Posterior vena cava (tissue), 2 donors: ENCODE measurements at places on chromosomes 13 and 19. TPM values are rescaled to one million over a fixed set of nuclear protein-coding genes. Genes with fewer than 3 reads are reported as not detected.
A peak's percentile ranks its signal among the peaks of the same experiment; 100 is the strongest.

Gene TEAD2
- 31.0 TPM for total RNA-seq

DNA sequence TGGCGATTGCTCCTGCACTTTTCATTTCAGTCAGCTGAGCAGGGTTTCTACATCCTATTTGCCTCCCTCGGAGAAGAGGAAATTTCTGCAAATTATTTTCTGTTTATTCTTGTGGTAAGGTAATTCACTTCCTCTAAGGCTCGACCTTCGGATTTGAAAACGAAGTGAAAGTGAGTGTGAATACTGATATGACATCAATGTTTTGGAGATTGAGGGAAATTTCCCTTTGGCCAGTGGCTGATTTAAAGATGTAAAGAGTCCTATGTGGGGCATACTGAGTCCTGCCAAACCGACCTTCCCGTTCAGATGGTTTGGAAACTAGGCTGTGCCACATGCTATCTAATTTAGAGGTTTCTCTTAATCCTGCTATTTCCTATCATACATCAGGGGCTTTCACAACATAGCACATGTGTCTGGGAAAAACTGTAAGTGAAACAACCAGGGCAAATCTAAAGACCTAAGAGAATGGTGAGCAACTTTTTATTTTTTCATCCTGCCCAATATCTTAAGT is 112.3 kb downstream of the POSTN start:
- no peak for DNase-seq

GRCh38 chr13:42239161-42239560 is 32.8 kb upstream of the AKAP11 start:
- no peak for DNase-seq

Gene FPR3
- 15.0 TPM for total RNA-seq

GRCh38 chr19:50204811-50205675 is 1.6 kb downstream of the MYH14 start:
- DNase-seq: no peak

- no peak for DNase-seq
Measured at GRCh38 chr13:40221460-40222201, 444.8 kb downstream of the FOXO1 start.

GRCh38 chr19:40862785-40863184 is 12.5 kb upstream of the CYP2A6 start:
- no peak for DNase-seq

DNA sequence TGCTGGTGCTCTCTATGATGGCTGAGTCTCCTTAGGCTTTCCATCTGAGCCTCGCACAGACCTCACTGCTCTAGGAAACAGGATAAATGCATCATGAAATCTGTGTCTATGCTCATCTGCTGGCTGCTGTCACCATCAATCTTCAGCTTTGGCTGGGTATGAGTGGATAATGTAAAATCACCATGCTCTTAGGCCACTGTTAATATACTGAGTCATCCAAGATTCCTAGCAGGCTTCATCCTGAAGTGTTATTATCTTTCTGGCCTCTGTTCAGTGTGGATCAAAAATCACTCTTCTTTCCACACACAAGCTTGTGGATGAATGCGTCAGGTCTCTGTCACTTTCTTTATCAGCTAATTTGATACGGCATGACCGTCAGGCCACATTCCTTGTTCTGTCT is 317.4 kb downstream of the NALCN start:
- no peak for DNase-seq

DNA sequence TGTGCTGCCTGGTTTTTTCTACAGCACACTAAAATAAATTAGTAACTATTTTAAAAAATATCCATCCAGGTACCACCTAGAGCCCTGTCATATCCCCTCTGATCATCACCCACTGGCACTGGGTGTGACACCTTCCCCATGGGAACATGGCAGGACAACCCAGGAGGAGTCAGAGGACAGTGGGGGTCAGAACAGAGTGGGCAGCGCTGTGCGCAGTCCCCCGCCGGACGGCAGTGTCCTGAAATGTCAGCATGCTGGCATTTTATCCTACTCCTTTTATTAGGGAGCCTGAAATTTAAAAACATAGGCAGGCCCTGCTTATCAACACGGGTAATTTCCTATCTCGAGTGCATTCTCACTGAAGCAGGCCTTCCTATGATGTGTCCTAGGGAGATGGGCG is 42.1 kb upstream of the GAS6 start:
- no peak for DNase-seq

- DNase-seq: no peak
Measured at GRCh38 chr13:101190337-101190736, 226.0 kb downstream of the NALCN start.

DNA sequence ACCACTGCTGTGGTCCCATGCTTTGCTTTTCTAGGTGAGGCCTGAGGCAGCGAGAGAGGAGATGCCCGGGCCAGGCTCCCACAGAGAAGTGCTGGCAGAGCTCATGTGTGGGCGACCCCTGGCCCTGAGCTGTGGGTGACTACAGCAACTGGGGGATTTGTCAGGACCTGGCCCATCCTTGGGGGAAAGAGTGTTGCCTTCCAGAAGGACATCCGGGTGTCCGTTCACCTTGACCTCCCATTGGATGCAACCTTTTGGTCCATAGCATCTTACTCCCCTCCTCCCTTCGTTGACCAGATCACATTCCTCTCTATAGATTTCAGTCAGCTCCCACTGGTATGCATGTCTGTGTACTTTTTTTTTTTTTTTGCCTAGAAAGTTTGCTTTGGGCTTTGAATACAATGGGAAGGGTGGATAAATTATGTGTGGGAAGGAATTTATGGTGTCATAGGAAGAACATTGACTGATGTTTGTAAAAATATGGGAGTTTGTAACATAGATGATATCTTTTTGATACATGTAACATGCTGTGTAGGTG is 84.2 kb upstream of the RNF113B start:
- no peak for DNase-seq

- DNase-seq: no peak
Measured at GRCh38 chr19:45187421-45188100, 9.0 kb downstream of the BLOC1S3 start.

GRCh38 chr13:31022928-31023530 is 90.6 kb downstream of the TEX26 start:
- DNase-seq: no peak

DNA sequence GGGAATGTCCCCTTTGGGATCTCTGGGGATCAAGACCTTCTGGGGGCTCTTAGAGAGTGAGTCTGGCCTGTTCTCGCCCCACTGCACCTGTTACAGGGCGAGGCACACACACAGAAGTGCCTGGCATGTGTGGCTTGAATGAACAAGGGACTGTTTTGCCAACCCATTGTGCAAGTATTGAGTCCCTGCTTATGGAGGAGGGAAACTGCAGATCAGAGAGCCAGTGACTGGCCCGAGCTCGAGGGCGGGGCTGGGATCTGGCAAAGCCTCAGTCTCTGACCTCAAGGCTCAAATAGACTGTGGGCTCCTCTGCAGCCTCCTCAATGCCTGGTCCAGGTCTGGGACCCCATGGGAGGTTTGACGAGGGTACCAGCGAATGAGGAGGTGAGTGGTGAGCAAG is 5.5 kb downstream of the RAVER1 start:
- DNase-seq: no peak

- no peak for DNase-seq
Measured at GRCh38 chr13:79781829-79782540, 301.0 kb downstream of the NDFIP2 start.

DNA sequence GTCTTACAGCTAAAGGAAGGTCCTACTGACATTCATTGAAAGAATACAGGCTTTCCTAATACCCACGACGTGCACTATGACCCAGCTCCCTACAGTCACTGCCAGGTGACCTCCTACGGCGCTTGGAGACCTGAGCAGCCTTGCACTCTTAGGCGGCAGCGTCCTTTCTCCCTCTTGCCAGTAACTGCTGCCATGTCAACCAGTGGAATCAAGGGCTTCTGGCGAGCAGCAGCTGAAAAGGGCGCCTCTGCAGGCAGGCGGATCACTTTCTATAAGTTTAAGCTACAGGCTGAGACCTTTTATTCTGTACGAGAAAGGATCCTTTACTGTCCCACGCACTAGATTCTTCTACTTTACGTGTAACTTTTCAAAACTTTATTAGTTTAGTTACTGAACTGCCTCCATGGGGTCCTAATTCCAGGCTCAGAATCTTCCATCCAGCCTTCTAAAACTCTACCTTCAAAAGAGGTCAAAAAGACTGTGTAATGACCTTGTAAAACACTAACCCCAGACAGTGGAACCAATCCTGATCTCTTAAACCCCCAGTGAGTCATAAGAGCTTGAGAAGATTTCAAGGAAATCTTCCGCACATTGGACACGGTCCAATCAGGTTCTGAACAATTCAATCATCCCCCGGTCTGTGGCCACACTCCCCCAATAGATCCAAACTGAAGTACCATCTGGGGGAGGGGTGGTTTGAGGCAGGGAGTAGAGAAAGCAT is 1.9 kb downstream of the KCTD12 start:
- DNase-seq: peak; percentile 81

- DNase-seq: no peak
Measured at GRCh38 chr13:108031865-108032264, 183.5 kb downstream of the LIG4 start.

DNA sequence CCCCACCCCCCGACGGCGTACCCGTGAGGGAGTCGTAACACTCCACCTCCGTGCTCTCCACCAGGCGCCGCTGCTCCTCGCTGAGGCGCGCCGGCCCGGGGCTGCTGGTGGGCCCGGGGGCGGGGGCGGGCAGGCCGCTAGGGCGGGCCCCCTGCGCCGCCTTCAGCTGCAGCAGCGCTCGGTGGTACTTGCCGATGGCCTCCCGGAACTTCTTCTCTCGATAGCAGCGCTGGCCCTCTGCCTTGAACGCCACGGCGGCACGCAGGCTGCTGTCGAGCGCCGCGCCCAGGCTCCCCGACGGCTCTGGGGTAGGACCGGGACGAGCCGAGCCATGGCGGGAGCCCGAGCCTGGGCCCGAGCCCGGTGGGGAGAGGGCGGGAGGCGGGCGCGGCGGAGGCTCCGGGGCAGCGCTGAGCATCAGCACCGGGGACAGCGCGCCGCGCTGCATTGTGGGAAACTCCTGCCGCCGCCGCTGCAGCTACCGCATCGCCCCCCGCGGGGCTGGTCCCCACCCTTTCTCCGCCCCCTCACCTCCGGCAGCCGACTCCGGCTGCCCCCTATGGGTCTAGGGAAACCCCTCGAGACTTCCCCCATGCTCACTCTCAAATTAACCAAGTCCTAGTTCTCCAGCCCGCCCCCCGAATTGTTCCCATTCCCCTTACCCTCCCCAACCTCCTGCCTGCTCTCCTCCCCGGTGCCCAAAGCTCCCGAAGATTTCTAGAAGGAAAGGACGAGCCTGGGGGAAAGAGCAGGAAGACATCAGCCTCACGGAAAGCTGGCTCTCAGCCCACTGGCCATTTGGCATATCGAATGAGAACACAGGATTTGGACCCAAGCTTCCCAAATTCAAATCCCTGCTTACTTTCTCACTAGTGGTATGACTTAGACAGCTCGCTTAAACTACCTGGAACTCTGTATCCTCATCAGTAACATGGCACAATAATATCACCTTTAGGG is at the start of gene TTC9B:
TSS of gene TTC9B (minus strand) at position 451 of the 957 bp plus-strand sequence. CDS start at position 448, 3 bp downstream.
- DNase-seq: no peak

- DNase-seq: no peak
Measured at GRCh38 chr13:28889086-28889732, 69.1 kb downstream of the MTUS2 start.

- peak; percentile 94 for DNase-seq
Measured at GRCh38 chr19:51338563-51339312, 3.2 kb downstream of the VSIG10L start.

GRCh38 chr19:18279516-18280246 is 1.7 kb downstream of the JUND start:
- peak; percentile 96 for DNase-seq

DNA sequence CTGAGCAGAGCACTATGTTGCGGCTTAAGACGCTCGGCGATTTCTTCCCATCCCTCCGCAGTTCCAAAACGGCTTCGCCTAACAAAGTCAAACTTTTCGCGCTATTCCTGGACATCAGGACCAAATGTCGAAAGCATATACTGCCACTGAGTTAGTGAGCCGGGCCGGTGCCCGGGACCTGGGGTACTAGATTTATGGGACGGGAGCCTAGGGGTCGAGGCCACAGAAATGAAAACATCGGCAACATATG is 699 bp downstream of the RCBTB2 start:
- DNase-seq: no peak

- no peak for DNase-seq
Measured at GRCh38 chr13:22592515-22592914, 588.3 kb upstream of the SGCG start.

- no peak for DNase-seq
Measured at GRCh38 chr19:19459073-19459472, 53.6 kb downstream of the GATAD2A start.

GRCh38 chr13:40981361-40981760 is 37.8 kb downstream of the ELF1 start:
- DNase-seq: no peak

DNA sequence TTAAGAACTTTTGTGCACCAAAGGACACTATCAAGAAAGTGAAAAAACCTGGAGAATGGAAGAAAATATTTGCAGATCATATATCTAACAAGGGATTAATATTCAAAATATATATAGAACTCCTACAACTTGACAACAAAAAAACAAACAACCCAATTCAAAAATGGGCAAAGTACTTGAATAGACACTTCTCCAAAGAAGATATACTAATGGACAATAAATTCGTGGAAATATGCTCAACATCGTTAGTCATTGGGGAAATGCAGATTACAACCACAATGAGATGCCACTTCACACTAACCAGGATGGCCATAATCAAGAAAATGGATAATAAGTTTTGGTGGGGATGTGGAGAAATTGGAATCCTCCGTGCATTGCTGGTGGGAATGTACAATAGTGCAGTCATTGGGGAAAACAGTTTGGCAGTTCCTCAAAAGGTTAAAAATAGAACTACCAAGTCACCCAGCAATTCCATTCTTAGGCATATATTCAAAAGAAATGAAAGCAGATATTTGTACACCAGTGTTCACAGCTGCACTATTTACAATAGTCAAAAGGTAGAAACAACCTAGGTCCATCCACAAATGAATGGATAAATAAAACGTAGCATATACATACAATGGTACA is 2.2 kb upstream of the LSR start:
- no peak for DNase-seq

GRCh38 chr13:20173116-20173746 is 12.4 kb upstream of the GJA3 start:
- no peak for DNase-seq

Gene KLK5
- not detected for total RNA-seq
